ENCODE measurements at places on chromosomes 12 and 14. TPM values are rescaled to one million over a fixed set of nuclear protein-coding genes. Genes with fewer than 3 reads are reported as not detected.
A peak's percentile ranks its signal among the peaks of the same experiment; 100 is the strongest.

GRCh38 chr12:116233669-116234068 lies 43.8 kb downstream of the MED13L start:
- H3K4me3 ChIP-seq: no peak overlapping the region
- no peaks in the 10 kb centered on the region for H3K27me3 ChIP-seq
- H3K4me1 ChIP-seq: peaks cover 12% of the 10 kb centered on the region
- no peak for DNase-seq

- no peak for DNase-seq
- peaks cover 3% of the 10 kb centered on the region for H3K4me1 ChIP-seq
- H3K27me3 ChIP-seq: no peaks in the 10 kb centered on the region
- no peak overlapping the region for H3K27ac ChIP-seq
- H3K36me3 ChIP-seq: no peaks in the 10 kb centered on the region
Observed at GRCh38 chr14:63857466-63858030, 4.7 kb downstream of the SYNE2 start.

GRCh38 chr14:104344818-104345620 lies 206.6 kb downstream of the KIF26A start:
- H3K4me1 ChIP-seq: peaks cover 4% of the 10 kb centered on the region
- peaks cover 7% of the 10 kb centered on the region for H3K27me3 ChIP-seq
- H3K27ac ChIP-seq: no peak overlapping the region
- DNase-seq: no peak
- H3K36me3 ChIP-seq: no peaks in the 10 kb centered on the region

- H3K4me1 ChIP-seq: peaks cover 10% of the 10 kb centered on the region
- no peaks in the 10 kb centered on the region for H3K27me3 ChIP-seq
- no peaks in the 10 kb centered on the region for H3K36me3 ChIP-seq
- peak overlapping the region; percentile 66 for H3K27ac ChIP-seq
Observed at GRCh38 chr14:33938131-33938949, 12.5 kb downstream of the EGLN3 start.

The RDH16 gene
- total RNA-seq: 0.12 TPM
